ENCODE measurements at places on chromosomes 6 and 20.

GRCh38 chr6:145257704-145258103 lies 477.6 kb downstream of the EPM2A start:
- no peak for DNase-seq

DNA sequence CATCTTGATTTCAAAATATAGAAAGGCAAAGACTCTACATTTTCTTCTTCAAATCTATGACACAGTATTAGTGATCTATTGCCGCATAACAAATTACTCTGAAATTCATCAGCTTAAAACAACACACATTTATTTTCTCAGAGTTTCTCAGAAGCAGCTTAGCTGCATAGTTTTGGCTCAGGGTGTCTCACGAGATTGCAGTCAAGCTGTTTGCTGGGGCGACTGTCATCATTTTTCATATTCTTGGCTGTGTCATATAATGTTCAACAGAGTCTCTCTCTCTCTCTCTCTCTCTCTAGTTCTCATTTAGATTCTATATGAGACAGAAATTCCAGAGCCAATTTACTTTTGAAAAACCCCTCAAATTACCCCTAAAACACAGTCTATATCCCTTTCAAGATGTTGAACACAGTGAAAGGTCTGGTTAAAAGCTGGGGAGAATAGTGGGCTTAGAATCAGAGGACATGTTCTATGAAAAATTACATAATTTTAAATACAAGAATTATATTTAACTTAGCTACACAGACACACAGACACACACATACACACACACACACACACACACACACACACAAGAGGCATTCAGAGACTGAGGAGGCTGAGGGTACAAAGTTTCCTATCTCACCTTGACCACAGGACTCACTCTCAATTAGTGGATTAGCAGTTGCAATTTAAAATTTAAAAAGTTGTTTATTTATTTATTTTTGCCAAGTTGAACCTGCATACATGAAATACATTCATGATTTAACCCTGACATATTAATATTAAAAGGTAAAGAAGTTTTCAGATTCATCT lies 86.7 kb downstream of the MKKS start:
- no peak for DNase-seq

- no peak for DNase-seq
Observed at GRCh38 chr20:50501972-50502745, 8.0 kb upstream of the PTPN1 start.

- DNase-seq: no peak
Observed at GRCh38 chr6:17902974-17903373, 84.5 kb downstream of the KIF13A start.

- no peak for DNase-seq
Observed at GRCh38 chr6:115817161-115817560, 243.5 kb downstream of the FRK start.

GRCh38 chr6:155374681-155375080 lies 60.4 kb upstream of the TFB1M start:
- no peak for DNase-seq

DNA sequence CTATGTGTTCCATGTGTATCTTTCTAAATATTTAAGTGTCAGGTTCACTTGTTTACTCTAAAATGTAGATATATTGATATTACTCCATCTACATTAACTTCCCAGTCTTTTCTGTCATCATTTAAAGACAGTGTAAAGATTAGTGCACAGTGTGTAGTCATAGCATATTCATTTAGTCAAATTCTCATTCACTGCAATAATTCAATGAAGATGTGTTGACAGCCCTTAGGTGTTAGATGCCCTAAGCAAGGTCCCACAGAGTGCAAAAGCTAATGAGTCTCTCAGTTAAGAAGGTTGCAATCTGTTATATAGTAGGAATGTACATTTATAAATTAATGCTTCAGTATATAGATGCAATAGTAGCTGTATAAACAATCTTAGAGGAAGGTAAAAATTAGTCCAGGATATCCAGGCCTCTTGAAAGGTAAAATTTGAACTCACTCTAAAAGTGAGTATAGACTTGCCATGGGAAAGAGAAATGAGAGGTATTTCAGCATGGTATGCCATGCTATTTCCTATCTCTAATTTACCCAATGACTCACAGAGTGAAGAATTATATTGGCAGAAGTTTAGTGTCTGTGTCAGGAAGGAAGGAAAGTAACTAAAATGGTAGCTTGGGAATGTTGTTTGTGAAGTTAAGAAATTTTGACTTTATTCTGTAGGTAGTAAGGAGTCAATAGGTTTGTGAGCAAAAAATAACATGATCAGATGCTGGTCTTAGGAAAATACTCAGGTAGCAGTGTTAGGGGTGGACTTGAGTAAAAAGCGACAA lies 969.9 kb upstream of the CITED2 start:
- no peak for DNase-seq

DNA sequence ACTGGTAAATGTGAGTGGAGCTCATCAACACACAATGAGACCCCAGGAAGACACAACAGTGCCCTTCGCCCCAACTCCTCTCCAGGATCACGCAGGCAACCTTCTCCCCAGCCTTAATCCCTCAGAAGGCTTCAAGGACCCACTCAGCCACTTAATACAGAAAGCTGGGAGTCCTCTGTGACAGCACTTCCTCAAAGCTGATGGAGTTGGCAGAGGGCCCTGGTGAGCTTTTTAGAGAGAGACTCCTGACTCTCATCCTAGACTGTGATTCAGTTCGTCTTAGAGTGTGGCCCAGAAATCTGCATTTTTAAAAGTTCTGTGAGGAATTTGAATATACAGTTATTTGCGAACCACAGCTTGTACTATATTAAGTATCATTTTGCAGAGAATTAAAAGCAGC lies 187.7 kb downstream of the UST start:
- DNase-seq: no peak

- DNase-seq: no peak
Observed at GRCh38 chr6:141464490-141464889, 668.2 kb upstream of the GJE1 start.

Data from activated T-helper 1 cell treated with anti-CD3 and anti-CD28 coated beads, Interleukin-2, amount 50 U/mL, for 16 hours (primary cell).